DMS 273 treated with DMSO at 0.1 percent for 48 hours (cell line): ENCODE measurements at places on chromosomes 13 and 19.

DNA sequence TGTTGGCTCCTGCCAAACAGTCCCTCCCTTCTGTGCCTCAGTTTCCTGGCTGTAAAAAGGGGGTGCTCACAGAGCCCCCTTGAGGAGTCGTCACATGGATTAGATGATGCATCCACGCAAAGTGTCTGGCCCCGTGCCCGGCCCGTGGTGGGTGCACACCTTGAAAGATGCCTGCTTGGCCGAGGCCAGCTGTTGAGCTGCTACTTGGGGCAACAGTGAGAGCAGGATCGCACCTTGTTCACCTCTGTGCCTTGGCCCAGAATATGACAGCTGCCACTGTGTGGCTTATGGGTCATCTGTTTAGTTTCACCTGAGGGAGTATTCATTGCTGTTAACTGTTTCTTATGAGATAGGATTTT, 17.7 kb downstream of the CRTC1 start:
- DNase-seq = no peak

GRCh38 chr19:44476559-44477408, 23.5 kb downstream of the ZNF180 start:
- DNase-seq = no peak

GRCh38 chr13:66506051-66506777, 723.9 kb downstream of the PCDH9 start:
- no peak for DNase-seq

- no peak for DNase-seq
Measured at GRCh38 chr19:49983645-49984229, 22.8 kb upstream of the SIGLEC11 start.

- no peak for DNase-seq
Measured at GRCh38 chr19:1568320-1569019, at the start of gene MEX3D. Gene MEX3D, minus strand, starts transcription at chr19:1568325. Its CDS starts 267 bp downstream, at chr19:1568058.

- no peak for DNase-seq
Measured at GRCh38 chr13:113499936-113500335, 9.4 kb upstream of the DCUN1D2 start.

DNA sequence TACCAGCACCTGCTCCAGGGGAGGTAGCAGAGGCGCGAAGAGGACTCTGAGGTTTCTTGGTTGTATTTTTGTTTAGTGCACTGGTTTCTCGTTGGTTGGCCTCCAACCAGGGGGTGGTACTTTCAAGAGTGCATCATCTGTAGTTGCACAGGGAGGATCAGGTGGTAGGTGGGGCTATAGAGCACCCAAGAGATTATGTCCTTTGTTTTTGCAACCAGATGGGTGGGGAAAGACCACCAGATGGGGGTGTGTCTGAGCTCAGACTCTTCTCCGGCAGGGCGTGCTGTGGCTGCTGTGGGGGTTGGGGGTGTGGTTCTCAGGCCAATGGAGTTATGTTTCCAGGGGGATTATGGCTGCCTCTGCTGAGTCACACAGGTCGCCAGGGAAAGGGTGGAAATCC, 254.4 kb upstream of the KLF12 start:
- DNase-seq = no peak

DNA sequence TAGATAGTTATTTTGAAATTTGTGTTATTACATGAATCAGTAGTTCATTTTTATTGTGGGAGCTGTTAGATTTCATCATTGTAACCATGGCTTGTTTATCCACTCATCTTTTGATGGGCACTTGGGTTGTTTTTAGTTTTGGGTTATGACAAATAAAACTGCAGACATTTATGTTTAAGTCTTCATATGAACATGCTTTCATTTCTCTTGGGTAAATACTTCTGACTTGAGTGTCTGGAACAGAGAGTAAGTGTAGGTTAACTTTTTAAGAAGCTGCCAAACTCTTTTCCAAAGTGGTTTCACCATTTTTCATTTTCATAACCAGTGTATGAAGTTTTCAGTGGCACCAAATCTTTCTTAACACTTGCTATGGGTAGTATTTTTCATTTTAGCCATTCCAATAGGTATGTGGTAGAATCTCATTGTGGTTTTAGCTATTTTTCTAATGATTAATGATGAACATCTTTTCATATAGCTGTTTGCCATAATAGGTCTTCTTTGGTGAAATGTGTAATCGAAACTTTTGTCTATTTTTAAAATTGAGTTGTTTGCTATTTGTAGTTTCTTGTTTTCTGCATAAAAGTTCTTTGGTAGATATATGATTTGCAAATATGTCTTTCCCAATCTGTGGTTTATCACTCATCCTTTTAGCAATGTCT, 17.9 kb downstream of the SLAIN1 start:
- no peak for DNase-seq

GRCh38 chr19:51201712-51202111, 23.2 kb upstream of the CD33 start:
- DNase-seq = no peak

GRCh38 chr13:112926993-112927392, 42.0 kb upstream of the MCF2L start:
- DNase-seq = no peak

DNA sequence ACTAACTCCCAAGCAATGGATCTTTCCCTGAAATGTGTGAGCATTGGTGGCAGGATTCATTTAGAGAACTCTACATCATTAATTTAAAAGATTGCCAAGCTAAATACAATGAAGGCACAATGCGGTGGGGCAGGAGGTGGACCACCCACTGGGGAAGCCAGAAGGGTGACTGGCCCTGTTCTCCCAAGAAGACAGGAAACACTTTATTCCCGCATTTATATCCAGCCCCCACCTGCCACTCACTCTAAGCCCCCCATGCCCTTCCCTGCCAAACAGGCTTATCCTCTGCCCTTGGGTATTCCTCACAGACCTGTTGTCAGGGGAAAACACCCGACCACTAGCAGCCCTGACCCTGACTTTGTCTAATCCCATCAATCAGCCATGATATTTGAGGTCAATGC, 189.1 kb upstream of the UBL3 start:
- DNase-seq = no peak

DNA sequence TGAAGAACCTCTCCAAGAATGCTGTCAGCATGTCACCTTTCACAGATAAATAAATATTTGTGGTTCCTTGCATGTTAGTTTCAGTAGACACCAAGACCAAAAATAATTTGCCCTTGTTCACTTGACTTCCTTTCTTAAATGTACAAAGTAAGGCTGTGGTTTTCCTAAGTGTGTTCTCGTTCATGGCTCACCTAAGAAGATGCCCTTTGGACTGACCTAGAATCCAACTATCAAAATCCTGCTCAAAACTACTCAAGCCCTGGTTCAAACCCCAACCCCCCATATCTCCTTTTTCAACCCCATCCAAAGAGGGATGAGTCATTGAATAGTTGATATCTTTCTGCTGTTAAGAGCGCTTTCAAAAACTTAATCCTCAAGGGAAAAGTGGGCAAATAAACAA, 247.8 kb upstream of the ZNF507 start:
- DNase-seq = no peak

DNA sequence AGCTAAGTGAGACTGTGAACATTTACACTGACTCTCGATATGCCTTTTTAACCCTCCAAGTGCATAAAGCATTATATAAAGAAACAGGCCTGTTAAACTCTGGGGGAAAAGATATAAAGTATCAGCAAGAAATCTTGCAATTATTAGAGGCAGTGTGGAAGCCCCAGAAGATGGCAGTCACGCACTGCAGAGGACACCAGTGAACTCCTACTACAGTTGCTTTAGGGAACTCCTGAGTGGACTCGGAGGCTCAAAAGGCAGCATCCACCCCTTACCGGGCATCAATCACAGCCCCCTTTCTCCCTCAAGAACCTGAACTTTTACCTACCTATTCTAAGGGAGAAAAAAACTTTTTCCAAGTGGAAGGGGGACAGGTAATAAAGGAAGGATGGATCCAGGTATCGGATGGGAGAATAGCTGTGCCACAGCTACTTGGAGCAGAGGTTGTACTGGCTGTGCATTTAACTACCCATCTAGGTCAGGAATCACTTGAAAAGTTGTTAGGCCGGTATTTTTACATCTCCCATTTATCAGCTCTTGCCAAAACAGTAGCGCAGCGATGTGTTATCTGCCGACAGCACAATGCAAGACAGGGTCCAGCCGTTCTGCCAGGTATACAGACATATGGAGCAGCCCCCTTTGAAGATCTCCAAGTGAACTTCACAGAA, 80.1 kb downstream of the ZNF486 start:
- DNase-seq = no peak
